Upper lobe of left lung (tissue), 6 donors: ENCODE measurements at places on chromosomes 4 and X.

GRCh38 chr4:10129196-10130177 lies 12.9 kb upstream of the WDR1 start:
- no peaks in the 10 kb centered on the region for H3K36me3 ChIP-seq
- H3K27me3 ChIP-seq = no peaks in the 10 kb centered on the region
- peaks cover under 1% of the 10 kb centered on the region for H3K4me1 ChIP-seq

GRCh38 chr4:158644760-158645159 lies 26.9 kb downstream of the C4orf46 start:
- no peaks in the 10 kb centered on the region for H3K36me3 ChIP-seq
- no peak overlapping the region for H3K27ac ChIP-seq
- no peaks in the 10 kb centered on the region for H3K27me3 ChIP-seq
- H3K4me3 ChIP-seq = no peak overlapping the region
- DNase-seq = no peak
- no peaks in the 10 kb centered on the region for H3K4me1 ChIP-seq

DNA sequence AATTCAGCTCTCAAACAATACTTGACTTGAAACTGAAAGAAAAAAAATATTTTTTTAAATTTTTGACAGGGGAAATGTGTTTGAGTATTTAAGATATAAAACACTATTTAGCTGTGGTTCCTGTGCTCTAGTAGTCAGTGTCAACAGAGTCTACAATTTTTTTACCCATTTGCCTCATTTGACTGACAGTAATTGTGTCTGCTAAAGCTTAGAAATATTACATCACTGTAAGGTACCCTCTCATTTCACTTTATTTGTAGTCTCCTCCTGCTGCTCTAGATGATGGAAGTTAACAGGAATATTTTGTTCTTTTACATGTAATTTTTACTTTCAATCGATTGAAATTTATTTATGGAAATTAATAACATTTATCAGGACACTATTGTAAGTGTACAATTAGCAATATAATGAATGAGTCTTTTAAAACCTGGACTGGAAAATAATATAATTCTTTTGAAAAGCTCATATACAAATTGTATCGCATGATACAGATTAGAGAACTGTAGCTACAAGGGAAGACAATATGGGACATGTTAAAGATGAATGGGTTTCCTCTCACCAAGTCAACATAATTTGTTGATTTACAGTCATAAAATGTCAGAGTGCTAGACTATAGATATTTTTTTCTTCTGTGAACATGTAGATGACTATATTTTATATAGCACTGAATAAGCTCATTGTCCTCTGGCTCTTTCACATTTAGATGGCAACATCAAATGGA lies 1186.5 kb upstream of the ADGRL3 start:
- DNase-seq = no peak
- H3K36me3 ChIP-seq = no peaks in the 10 kb centered on the region
- no peaks in the 10 kb centered on the region for H3K27me3 ChIP-seq
- no peak overlapping the region for H3K27ac ChIP-seq

- H3K4me3 ChIP-seq = no peak overlapping the region
- no peaks in the 10 kb centered on the region for H3K4me1 ChIP-seq
- H3K27me3 ChIP-seq = no peaks in the 10 kb centered on the region
- H3K27ac ChIP-seq = no peak overlapping the region
- DNase-seq = no peak
- no peaks in the 10 kb centered on the region for H3K36me3 ChIP-seq
These were observed 763.9 kb downstream of the TRAM1L1 start for GRCh38 chr4:116321471-116321870.

GRCh38 chr4:187004628-187005027 lies 281.0 kb upstream of the FAT1 start:
- no peaks in the 10 kb centered on the region for H3K36me3 ChIP-seq
- no peaks in the 10 kb centered on the region for H3K27me3 ChIP-seq
- no peaks in the 10 kb centered on the region for H3K4me1 ChIP-seq
- no peak overlapping the region for H3K4me3 ChIP-seq
- DNase-seq = no peak
- H3K27ac ChIP-seq = no peak overlapping the region

DNA sequence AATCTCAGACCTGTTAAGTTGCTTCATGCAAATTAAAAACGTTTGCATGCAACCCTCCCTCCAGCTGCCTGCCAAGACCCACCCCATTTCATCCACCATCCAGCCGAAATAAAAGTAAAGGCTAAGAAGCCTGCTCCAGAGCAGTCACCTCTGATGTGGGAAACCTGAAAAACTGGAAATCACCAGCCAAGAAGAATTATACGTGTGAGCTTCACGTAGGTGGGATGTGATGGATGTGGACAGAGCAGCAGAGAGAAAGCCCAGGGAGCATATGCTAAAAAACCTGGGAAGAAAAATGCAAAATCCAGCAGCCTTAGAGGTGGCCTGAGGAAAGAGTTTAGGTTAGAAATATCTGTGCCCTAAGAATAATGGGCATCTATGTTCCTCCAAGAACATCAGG lies 160.6 kb upstream of the STS start:
- H3K27ac ChIP-seq = no peak overlapping the region
- DNase-seq = no peak

- no peak for DNase-seq
- H3K4me1 ChIP-seq = no peaks in the 10 kb centered on the region
- H3K27ac ChIP-seq = no peak overlapping the region
- no peaks in the 10 kb centered on the region for H3K27me3 ChIP-seq
- H3K4me3 ChIP-seq = no peak overlapping the region
These were observed 1620.4 kb downstream of the PCDH7 start for GRCh38 chr4:32340591-32340990.

DNA sequence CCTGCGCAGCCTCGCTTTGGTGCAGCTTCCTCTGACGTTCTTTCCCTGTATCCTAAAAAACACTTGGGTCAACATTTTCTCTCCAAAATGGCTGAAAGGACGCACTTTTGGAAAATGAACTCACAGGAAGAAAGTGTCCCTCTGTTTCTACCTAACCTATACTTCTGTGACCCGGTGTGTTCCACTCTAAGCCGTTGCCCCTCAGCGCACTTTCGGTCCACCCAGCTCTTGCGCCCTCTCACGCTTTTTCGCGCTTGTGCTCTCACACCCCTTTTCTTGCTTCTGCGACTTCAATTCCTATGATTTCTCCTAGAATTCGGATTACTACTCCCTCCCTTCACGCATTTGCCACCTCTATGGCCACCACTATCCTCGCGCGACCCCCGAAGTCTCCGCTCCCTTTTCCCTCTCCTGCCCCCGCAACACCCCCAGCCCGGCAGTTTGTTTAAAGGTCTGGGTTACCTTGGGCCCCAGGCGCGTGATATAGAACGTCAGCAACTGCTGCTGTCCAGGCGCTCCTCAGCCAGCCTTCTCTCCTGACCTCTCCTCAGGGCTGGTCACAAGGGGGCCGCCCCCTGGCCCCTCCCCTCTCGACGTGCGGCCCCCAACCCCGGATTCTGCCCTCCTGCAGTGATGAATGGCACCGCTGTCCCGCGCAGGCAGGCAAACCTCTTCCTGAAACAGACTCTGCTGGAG lies at the start of gene USP51:
TSS of gene USP51 (minus strand) at position 535 of the 696 bp plus-strand sequence. CDS start 909 bp downstream, outside the sequence.
- H3K4me1 ChIP-seq = no peaks in the 10 kb centered on the region
- H3K4me3 ChIP-seq = peak within 1 kb of the TSS; percentile 27
- peak; percentile 66 for DNase-seq
- peak within 1 kb of the TSS; percentile 87 for H3K27ac ChIP-seq
- H3K36me3 ChIP-seq = no peaks in the 10 kb centered on the region

DNA sequence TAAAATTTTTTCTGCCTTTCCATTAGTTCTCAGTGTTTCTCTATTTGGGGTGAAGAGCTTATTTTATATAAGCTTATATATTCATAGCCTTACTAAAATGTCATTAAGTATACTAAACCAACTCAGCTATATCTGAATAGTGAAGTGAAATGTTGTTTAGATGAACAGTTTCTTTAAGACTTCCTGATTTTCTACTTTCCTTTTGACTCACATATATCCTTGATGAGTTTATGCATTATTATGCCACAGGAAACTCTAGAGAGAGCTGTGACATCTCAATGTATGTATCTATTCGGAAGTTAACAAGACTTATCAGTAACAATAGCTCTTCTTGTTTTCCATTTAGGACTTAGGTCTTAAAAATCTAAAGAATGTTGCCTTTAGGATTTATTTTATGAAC lies 1491.8 kb upstream of the IGFBP7 start:
- H3K27me3 ChIP-seq = no peaks in the 10 kb centered on the region
- no peak for DNase-seq
- H3K4me3 ChIP-seq = no peak overlapping the region
- no peak overlapping the region for H3K27ac ChIP-seq
- no peaks in the 10 kb centered on the region for H3K36me3 ChIP-seq

- H3K27ac ChIP-seq = no peak overlapping the region
- H3K4me1 ChIP-seq = peaks cover 12% of the 10 kb centered on the region
- peaks cover 2% of the 10 kb centered on the region for H3K27me3 ChIP-seq
- peak; percentile 59 for DNase-seq
- H3K36me3 ChIP-seq = no peaks in the 10 kb centered on the region
- no peak overlapping the region for H3K4me3 ChIP-seq
These were observed 3.9 kb downstream of the PRSS12 start for GRCh38 chr4:118348886-118349285.

DNA sequence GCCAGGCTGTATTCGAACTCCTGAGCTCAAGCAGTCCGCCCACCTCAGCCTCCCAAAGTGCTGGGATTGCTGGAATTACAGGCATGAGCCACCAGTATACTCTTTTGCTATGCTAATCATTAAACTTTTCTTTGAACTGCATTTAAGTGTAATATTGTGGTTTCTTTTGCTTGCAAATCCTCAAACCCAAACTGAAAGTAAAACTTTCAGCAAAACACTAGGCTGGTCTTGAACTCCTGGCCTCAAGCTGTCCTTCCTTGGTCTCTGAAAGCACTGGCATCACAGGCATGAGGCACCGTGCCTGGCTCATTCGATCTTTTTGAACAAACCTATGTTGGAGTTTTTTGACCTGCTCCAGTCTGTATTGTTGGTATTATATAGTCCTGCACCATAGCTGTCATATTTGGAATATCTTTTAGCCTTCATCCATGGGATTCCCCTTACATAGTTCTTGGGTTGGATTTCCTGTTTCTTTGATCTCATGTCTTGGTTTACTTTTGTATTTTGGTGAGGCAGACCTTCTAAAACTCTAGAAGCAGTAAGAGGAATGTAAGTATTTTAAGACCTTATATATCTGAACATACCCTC lies 34.1 kb downstream of the MOB1B start:
- H3K27me3 ChIP-seq = no peaks in the 10 kb centered on the region
- H3K4me1 ChIP-seq = no peaks in the 10 kb centered on the region

DNA sequence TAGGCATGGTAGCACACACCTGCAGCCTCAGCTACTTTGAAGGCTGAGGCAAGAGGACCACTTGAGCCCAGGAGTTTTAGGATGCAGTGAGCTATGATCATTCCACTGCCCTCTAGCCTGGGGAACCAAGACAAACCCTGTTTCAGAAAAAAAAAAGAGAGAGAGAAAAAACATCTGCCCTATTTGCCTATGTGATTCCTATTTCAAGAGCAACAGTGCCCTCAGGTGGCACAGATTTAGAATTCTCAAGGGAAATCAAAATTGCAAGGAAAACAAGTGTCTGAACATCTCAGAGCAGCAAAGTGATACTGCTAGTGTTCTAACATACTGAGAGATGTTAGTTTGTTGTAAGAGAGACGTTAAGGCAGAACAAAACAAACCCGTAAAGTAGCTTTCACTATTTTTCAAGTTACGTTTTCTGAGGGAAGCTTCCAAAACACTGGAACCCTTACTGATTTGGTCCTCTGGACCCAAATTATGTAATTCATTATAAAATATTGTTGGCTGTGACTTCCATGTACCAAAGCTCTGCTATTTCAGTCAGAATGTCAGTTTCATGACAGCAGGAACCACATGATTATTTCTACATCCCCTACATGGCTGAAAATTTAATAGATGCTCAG lies 7.9 kb downstream of the BDH2 start:
- H3K4me3 ChIP-seq = no peak overlapping the region
- H3K36me3 ChIP-seq = peaks cover 4% of the 10 kb centered on the region
- H3K27ac ChIP-seq = no peak overlapping the region
- no peaks in the 10 kb centered on the region for H3K4me1 ChIP-seq
- no peak for DNase-seq
- H3K27me3 ChIP-seq = no peaks in the 10 kb centered on the region

DNA sequence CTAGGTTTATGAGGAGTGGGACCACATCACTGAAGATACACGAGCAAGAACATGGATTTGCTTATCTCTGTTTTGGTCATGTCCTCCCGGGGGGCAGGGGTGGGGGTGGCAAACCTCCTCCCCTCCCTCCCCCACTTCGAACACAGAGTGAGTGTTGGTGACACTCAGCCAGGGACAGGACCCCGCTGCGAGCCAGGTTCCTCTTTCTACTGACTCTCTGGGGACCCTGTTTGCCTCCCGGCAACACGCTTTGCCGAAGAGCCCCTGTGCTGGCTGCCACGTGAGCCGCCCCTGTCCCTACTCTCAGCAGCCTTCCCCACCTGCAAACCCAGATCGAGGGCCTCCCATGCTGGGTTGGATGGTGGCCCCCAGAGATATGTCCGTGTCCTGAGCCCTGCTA lies 34.7 kb downstream of the P2RY8 start:
- DNase-seq = no peak
- H3K27me3 ChIP-seq = no peaks in the 10 kb centered on the region
- H3K4me1 ChIP-seq = peaks cover 9% of the 10 kb centered on the region
- H3K4me3 ChIP-seq = no peak overlapping the region

- H3K4me3 ChIP-seq = no peak overlapping the region
- no peaks in the 10 kb centered on the region for H3K27me3 ChIP-seq
- no peak overlapping the region for H3K27ac ChIP-seq
- H3K4me1 ChIP-seq = no peaks in the 10 kb centered on the region
- H3K36me3 ChIP-seq = no peaks in the 10 kb centered on the region
- no peak for DNase-seq
These were observed 198.9 kb downstream of the MID1IP1 start for GRCh38 chrX:38999967-39000745.

DNA sequence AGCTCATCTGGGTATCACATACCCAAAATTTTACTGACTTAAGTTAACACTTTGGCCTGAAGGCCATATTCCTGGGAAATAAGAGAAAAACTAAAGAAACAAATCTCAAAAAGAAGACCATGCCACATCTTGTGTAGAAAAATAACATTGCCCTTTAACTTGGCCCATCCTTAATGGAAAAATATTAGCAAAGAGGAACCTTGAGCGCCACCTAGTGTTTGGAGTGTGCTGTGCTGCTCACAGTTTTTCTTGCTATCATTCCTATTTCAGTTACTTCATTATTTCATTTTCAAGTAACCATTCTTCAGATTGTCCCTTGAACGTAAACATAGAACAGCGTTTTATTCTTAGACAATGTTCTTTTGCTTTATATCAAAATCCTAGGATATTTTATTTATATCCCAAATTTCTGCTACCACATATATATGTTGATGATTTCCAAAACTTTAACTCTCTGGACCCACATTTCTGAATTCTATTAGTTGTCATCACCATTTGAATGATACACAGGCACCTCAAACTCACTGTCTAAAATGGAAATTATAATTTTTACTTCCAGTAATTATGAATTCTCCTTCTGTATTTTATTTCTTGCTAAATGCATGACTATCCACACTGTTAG lies 999.0 kb upstream of the ADGRL3 start:
- H3K4me1 ChIP-seq = no peaks in the 10 kb centered on the region
- no peaks in the 10 kb centered on the region for H3K27me3 ChIP-seq
- no peak for DNase-seq
- H3K36me3 ChIP-seq = no peaks in the 10 kb centered on the region
- no peak overlapping the region for H3K4me3 ChIP-seq

- H3K36me3 ChIP-seq = no peaks in the 10 kb centered on the region
- H3K27me3 ChIP-seq = no peaks in the 10 kb centered on the region
These were observed 98.0 kb upstream of the TBC1D9 start for GRCh38 chr4:140854168-140854567.
